ENCODE measurements at places on chromosomes 5 and 9.
A peak's percentile ranks its signal among the peaks of the same experiment; 100 is the strongest.

DNA sequence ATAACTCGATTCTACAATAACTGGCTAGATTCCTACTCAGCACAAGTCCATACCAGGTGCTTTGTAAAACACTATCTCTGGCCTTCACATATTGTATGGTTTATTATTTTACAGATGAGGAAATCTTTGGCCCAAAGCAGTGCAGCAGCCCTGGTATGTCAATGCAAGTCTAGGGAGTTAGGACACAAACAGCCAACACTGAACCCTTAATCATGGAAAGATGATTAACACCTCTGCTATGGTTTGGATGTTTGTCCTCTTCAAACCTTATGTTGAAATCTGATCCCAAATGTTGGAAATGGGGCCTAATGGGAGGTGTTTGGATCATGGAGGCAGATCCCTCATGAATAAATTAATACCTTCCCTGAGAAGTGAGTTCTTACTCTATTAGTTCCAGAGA is 76.6 kb downstream of the MAPKAP1 start:
- no peak for DNase-seq

DNA sequence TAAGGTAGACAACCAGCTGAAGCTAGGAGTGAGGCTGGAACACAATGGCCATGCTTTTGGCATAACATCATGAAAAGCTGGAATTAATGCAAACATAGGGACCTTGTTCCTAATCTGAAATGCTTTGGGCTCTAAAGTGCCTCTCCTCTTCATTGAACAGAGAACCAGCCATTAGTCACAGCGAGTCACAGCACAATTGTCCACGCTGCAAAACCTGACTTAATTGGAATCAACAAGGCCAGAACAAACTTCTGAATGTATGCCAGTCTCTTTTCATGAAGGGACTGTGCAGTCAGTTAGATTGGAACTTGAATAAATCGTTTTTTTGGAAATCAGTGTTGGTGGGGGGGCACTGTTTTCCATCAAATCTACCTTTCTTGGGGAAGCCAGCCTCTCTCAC is 96.5 kb downstream of the JAKMIP2 start:
- DNase-seq = no peak

DNA sequence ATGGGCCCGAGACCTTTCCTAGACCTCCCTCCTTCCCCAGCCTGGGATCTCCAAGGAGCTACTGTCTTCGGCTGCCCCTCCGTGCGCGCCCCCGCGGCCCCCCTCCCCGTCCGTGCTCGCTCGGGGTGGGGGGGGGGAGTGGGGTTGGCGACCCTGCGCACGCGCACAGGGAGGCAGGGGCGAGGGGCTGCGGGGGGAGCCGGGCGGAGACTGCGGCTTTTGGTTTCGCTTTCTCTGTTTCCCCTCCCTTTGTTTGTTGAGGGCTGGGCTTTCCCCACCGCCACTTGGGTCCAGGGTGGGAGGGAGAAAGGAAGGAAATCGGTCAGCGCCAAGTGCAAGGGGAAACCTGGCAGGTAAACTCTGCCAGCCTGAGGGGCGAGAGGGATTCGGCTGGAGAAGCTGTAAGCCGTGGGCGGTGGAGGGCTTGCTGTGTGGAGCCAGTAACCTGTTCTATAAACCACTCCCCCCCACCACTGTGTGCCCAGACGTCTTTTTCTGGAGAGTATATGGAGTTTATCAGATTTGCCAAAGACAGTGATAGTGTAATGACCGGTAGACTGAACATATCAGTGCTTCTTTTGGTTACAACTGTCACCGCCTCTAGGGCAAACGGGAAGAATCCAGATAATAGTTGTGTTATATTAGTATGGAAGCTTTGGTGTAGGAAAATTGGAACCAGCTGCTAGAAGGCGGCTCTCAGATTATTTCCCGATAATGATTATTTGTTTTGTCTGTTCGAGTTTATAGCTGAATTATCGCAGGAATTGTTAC is 684 bp downstream of the DNAJA1 start:
- peak; percentile 80 for DNase-seq

- DNase-seq = no peak
These were observed 70.4 kb downstream of the TRPM6 start for GRCh38 chr9:74817281-74817810.

DNA sequence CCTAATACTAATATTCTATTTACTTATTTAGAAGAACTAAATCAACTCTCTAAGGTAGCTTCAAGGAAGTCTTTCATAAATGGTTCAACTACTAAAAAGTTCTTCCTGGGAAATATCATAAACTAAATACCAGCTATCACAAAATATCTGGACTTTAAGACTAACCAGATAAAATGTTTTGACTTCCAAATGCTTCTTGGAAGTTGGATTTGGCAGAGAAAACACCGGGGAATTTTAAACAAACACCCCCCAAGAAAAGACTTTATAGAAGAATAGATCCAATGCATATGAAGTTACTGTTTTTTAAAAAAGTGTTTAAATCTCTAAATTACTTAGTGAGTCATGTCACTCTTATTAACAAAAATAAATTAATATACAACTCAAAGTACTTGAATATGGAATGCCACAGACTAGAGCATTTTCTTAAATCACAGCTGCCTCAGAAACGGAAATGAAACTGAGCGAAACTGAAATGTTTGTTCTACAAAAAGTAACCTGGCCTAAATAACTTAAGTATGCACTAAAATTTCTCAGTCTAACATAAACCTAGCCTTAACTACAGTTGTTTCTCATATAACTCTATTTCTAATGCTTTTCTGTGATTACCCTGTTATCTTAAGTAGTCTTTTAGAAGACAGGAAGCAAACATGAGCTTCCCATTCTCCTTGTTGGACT is 6.8 kb downstream of the ABCA1 start:
- DNase-seq = no peak

GRCh38 chr5:67549947-67550346 is 353.3 kb upstream of the CD180 start:
- no peak for DNase-seq

GRCh38 chr9:18182636-18183035 is 291.3 kb upstream of the ADAMTSL1 start:
- no peak for DNase-seq

- DNase-seq = peak; percentile 22
These were observed 11.1 kb downstream of the DIPK1B start for GRCh38 chr9:136723362-136723976.

GRCh38 chr5:127441799-127442484 is 75.5 kb upstream of the PRRC1 start:
- DNase-seq = peak; percentile 33

Data from dermis blood vessel endothelial cell (primary cell).